Upper lobe of right lung (tissue), 1 donor: ENCODE measurements at places on chromosomes 5 and 9. TPM values are rescaled to one million over a fixed set of nuclear protein-coding genes. Genes with fewer than 3 reads are reported as not detected.
A peak's percentile ranks its signal among the peaks of the same experiment; 100 is the strongest.

DNA sequence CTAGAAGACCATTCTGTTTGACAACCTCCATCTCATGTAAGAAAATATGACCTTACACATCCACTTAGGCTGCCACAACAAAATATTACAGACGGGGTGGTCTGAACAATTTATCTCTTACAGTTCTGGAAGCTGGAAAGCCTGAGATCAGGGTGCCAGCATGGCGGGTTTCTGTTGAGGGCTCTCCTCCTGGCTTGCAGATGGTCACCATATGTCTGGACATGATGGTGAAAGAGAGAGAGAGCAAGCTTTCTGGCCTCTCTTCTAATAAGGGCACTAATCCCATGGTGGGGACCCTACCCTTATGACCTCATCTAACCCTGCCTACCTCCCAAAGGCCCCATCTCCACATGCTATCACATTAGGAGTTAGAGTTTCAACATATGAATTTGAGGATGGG is 66.0 kb downstream of the AMBP start:
- no peak for DNase-seq

DNA sequence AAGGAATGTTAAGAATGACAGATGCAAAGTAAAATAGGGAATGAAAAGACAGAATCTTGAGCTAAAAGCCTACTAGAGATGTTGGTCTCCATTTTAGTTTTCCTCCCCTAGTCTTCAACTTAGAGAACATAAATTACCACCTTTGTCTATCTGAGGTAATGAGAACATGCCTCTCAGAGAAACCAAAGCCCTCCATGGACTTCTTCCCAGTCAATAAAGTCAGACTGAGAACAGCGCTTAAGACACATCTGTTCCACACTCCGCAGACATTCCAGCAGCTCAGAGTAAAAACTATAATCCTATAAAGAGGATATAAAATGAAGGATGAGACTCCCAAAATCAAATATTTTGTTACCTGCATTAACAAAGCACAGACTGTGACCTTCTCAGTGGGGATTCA is 79.2 kb downstream of the DPYSL3 start:
- DNase-seq = no peak

DNA sequence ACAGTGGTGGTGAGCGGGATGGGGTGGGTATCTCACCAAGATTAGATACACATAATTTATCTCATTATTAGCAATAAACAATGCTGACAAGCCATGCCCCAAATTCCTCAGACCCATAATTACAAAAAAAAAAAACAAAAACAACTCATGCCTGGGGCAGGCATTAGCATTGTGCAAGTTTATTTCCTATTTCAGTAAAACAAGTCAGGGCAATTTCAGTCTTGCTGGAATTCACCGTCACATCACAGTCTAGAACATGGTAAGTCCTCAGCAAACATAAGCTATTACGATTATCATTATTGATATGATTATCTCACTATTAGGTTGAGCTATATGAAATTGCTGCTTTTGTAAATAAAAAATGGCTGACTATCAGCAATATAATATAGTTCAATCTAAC is 57.5 kb upstream of the GNAQ start:
- DNase-seq = no peak

- DNase-seq = no peak
These were observed 280.4 kb upstream of the PTGER4 start for GRCh38 chr5:40399349-40399748.

CCNO gene
- total RNA-seq = not detected

GRCh38 chr9:35611230-35611797 is 6.3 kb downstream of the TESK1 start:
- DNase-seq = no peak

GRCh38 chr5:21918451-21918850 is 934.7 kb downstream of the CDH12 start:
- DNase-seq = no peak

DNA sequence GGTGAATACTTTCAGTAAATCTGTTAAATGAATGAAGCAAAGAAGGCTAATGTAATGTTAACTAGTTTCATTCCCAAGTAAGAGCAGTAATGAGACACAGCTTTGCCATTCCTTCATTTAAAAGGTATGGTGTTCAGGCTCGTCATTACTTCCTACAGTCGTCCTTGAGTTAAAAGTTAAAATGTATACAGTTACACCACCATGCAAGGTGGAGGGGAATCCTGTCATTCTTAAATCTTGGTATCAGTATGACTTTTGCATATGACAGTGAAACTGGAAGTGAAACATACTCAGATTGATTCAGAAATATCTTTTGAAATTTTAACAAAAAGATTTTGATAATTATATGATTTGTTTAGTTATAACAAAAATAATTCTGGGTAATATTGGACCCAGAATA is 25.9 kb downstream of the MTRR start:
- DNase-seq = no peak

JAKMIP2 gene
- 7.5 TPM for total RNA-seq

- DNase-seq = no peak
These were observed 234.4 kb downstream of the ARHGAP26 start for GRCh38 chr5:143004361-143005145.

- no peak for DNase-seq
These were observed 222.2 kb upstream of the IRX1 start for GRCh38 chr5:3373391-3373790.

ADRB2 gene
- total RNA-seq = 28.0 TPM

DNA sequence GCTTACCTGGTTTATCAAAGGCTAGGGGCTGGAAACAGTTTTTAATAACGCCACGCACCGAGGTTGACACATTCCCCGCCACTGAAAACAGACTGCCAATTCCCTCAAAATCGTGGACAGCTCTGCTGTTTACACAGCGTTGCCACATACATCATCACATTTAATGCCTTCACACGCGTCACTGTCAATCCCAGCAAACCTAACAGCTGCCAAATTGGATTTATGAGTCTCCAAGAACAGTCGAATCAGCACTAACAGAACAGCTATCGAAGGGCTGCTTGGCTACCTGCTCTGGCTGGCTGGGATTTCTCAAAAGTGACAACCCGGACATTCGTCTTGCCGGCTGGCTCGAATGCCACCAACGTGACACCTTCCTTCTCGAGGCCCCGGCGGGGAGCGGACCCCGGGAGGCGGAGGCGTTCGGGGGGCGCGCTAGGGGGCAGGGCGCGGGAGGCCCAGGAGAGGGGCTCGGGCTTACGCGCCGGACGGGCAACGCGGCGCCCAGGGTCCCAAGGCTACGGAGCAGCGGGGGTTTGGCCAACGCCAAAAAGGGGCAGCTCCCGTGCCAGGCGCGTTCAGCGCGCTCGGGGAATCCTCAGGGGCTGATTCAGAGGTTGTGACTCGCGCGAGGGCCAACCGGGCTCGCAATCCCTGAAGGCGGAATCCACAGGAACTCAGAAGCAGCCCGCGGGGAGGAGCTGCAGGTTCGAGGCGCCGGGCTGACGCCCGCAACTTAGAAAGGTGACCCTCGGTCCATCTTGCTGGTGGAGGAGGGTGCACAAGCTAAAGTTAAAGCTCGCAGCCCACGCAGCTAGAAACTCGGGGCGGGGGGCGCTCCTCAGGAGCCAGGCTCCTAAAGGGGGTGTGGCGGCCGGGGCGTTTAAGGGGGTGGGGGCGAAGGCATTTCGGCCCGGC is 1.2 kb downstream of the CDC14B start:
- peak; percentile 69 for DNase-seq

DNA sequence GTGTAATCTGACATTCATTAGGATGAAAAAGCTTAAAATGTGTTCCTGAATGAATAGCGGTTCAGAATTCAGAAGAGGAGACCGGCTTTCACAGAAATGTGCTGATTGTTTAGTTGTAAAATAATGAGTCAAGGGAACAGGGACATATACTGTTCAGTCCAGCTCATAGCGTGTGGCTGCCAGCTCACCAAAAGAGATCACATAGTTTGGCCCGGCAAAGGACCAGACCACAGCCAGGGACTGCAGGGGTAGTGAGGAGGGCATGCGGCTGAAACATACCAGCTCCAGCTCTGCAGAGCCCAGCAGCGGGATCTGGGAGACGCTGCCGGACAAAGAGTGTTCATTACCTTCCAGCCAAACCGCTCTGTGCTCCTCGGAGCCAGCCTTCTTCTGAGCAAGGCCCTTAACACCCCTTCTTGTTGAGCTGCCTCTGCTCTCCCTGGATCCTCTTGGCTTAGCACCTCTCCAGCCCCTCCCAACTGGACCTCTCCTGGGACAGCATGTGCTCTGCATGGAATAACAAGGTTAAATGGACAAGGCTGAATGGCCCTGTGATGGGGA is 116.8 kb upstream of the CNTLN start:
- no peak for DNase-seq

INSL6 gene
- not detected for total RNA-seq

FASTKD3 gene
- total RNA-seq = 8.0 TPM

FOXD4L6 gene
- total RNA-seq = not detected

DNA sequence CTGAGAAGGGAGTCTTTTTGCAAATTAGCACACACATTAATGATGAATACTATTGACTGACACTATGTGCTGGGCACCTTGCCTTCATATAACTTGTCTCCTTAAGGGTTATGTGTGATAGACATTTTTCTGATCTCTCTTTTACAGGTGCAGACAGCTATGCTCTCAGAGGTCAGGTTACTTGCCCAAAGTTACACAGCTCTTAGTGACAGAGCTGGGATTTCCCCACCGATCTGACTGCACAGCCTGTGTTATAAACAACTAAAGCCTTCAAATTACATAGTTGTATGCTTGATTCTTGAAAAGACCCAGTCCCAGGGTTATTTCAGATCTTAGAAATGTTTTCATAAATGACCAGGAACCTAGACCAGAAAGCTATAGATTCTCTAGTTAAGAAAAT is 462.7 kb downstream of the EBF1 start:
- DNase-seq = no peak

- no peak for DNase-seq
These were observed 214.9 kb downstream of the FANCC start for GRCh38 chr9:95102572-95102971.
